ENCODE measurements at places on chromosomes 1 and 21. TPM values are rescaled to one million over a fixed set of nuclear protein-coding genes. Genes with fewer than 3 reads are reported as not detected.

The IL6R gene
- 1.4 TPM for total RNA-seq

The EVA1C gene
- 0.93 TPM for total RNA-seq

The DDR2 gene
- 1.0 TPM for total RNA-seq

DNA sequence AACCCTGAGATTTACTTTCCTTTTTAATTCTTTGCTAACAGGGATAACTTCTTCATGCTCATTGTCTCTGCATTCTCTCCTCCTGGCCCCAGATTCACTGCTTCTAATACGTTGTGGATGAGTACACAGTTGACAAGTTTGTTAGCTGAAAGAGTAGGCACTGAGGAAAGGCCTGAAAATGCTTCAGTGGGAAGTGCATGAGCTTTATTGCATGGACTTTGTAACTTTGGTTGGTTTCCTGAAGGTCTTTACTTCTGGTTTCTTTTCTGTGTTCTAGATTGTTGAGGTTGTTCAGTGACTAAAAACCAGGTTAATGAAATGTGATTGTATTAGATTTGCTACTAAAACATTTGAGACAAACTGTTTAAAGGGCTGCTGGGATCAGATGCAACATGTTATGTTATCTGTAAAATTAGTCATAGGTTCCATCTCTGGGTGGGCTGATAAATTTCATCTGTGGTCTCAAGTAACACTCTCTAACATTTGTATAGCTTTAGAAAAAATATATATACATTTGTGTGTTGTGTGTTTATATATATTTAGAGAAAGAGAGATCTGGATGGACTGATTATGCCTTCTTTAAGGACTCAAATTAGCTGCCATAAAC, 19.1 kb downstream of the LRIG2 start:
- ATAC-seq = no peak

- no peak for ATAC-seq
Measured at GRCh38 chr21:23799376-23799775, 1807.9 kb downstream of the MRPL39 start.
